ENCODE measurements at places on chromosomes 1 and 21.
A peak's percentile ranks its signal among the peaks of the same experiment; 100 is the strongest.

DNA sequence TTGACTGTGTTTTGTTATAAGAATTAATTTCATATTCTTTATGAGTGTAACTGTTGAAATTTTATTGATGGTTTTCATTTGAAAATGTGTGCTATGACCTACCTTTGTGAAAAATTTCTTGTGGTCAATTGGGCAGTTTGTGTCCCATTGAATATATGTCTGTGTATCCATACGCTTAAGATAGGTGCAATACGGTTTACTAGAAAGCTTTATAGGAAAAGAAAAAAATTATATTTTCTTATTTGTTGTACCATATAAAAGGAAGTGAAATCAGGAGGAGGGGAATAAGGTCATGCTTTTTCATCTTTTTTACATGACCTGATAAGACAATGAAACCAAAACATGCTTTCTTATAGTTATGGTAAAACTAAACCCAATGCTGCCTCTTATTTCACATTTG is 807.7 kb downstream of the USP25 start:
- DNase-seq, result no peak

GRCh38 chr1:14598498-14599182 is at the start of gene KAZN:
TSS of gene KAZN (plus strand) at chr1:14598685.
- DNase-seq, result peak; percentile 40

- peak; percentile 76 for DNase-seq
These were observed at the start of gene GABRD for GRCh38 chr1:2019172-2019543. TSS of gene GABRD (plus strand) at chr1:2019345. CDS start at chr1:2019424, 79 bp downstream.

DNA sequence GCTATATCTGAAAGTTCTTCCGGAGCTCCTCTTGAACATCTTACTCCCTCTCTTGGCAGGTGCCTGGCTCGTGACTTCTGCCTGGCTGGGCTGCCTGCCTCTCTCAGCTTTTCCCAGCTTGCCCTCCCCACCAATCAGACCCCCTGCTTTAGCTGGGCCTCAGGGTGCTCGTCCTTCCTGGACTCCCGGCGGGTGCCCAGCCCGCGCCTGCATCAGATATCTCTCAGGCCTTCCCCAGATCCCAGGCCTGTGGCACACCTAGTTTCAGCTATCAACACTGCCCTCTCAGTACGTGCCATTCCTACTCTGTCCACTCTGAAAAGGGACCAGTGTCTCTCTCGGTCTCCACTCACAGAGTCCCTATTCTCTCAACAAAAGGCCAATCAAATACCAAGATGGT is 96.5 kb upstream of the CLDN14 start:
- no peak for DNase-seq

- no peak for DNase-seq
These were observed 29.6 kb downstream of the NVL start for GRCh38 chr1:224300346-224300745.

GRCh38 chr1:169484683-169485430 is 887 bp downstream of the SLC19A2 start:
- DNase-seq, result no peak

GRCh38 chr1:172781513-172782140 is 122.7 kb downstream of the FASLG start:
- no peak for DNase-seq

DNA sequence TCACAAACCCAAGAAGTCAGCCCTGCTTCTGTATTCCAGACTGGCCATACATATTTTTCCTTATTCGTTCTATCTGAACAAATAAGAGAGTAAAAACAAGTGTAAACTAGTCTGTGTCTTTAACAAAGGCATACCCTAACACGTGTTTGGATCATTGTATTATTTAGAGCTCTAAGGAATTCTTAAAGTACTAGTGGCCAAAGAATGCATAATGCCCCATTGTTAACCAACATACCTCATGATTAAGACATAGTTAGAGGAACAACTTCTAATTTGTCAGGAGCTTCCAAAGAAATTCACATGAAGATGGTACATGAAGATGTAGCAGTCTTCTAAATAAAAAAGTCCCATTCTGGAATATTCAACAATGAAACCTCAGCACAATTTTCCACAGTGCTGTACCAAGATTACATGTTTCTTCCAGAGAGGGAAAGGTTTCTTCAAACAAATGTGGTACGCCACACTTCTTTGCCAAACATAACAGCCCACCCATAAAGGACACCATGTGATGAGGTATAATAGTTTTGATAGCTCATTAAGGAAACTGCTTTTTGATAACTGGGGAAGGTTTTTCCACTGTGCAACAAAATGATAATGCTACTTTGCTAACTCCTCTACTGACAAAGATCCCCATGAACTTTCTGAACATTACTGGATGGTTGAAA is 5.0 kb downstream of the PALMD start:
- DNase-seq, result no peak

- DNase-seq, result no peak
These were observed 104.7 kb downstream of the DISC1 start for GRCh38 chr1:231731268-231731667.

- no peak for DNase-seq
These were observed 48.5 kb upstream of the OSBPL9 start for GRCh38 chr1:51568231-51568935.

DNA sequence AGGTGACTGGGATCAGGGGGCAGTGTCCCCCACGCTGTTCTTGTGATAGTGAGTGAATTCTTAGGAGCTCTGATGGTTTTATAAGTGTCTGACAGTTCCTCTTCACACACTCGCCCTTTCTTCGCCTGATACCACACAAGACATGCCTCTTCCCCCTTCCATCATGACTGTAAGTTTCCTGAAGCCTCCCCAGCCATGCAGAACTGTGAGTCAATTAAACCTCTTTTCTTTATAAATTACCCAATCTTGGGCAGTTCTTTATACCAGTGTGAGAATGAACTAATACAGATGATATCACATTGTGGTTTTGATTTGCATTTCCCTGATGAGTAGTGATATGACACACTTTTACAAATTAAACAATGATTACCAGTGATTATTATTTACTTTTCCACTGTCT is 229.9 kb downstream of the AKT3 start:
- DNase-seq, result no peak

GRCh38 chr21:15003463-15004135 is 61.2 kb downstream of the NRIP1 start:
- no peak for DNase-seq

DNA sequence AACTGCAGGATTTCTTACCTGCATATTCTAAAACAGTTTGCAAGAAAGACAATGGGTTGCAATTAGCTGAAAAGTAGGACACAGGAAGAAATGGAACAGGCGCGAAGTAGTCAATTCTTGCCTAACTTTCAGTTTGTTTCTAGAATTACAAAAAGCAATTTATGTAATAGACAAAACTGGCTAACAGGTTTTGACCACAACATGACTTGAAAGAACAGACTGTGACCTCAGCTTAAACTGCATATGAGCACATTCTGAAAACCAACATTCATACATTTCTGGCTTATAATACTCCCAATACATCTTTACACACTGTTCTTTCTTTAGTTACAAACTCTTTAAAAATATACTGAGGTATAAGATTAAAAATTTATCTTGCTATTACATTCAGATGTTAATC is 405.9 kb upstream of the B3GALT2 start:
- DNase-seq, result no peak

- no peak for DNase-seq
These were observed 11.8 kb downstream of the AGT start for GRCh38 chr1:230701895-230702768.

GRCh38 chr1:245235156-245235555 is 80.4 kb downstream of the KIF26B start:
- no peak for DNase-seq

Measured in frontal cortex (tissue), 4 donors.